ENCODE measurements at places on chromosomes 5 and 9. TPM values are rescaled to one million over a fixed set of nuclear protein-coding genes. Genes with fewer than 3 reads are reported as not detected.

GRCh38 chr5:145723516-145723915 is 111.6 kb downstream of the PRELID2 start:
- no peak for DNase-seq
- H3K4me3 ChIP-seq = no peak overlapping the region
- H3K27me3 ChIP-seq = no peaks in the 10 kb centered on the region
- H3K4me1 ChIP-seq = no peaks in the 10 kb centered on the region

DNA sequence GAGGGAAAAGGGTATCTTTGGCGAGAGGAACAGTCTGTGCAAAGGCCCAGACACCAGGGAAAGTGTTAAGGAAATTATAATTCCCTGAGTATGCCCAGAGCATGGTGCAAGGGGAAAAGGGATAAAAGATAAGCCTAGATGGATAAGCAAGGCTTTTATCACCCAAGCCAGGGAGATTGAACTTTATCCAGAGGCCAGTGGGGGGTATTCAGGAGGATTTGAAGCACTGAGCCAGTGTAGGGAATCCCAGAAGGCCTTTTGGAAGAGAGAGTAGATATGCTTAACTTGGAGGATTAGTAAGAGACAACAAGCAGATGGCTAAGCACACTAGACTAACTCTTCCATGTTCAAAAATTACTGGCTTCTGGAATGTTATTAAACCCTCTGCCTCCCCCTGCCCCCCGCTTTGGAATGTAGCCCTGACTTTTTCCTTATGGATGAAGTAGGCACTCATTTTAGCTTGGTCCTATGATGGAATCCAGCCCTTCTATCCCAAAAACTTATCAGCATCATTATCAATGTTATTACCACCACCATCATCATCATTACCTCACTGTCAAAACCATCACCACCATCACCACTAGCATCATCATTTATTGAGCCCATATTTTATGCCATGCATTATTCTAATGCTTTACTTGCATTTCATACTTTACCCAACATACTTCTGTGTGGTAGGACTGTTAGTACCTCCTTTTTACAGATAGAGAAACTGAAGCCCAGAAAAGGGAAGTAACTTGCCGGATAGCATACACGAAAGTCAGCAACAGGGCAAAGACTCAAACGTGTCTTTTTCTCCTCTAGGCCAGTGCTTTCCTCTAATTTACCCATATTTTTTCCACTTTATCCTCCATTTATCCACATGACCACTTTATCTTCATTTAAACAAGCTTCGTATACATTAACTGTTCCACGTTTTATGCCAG is 237.0 kb downstream of the PAPPA start:
- no peak overlapping the region for H3K4me3 ChIP-seq
- H3K4me1 ChIP-seq = no peaks in the 10 kb centered on the region
- H3K27ac ChIP-seq = no peak overlapping the region
- no peaks in the 10 kb centered on the region for H3K36me3 ChIP-seq
- no peaks in the 10 kb centered on the region for H3K27me3 ChIP-seq

Gene FBXO38
- 20.2 TPM for polyA plus RNA-seq

DNA sequence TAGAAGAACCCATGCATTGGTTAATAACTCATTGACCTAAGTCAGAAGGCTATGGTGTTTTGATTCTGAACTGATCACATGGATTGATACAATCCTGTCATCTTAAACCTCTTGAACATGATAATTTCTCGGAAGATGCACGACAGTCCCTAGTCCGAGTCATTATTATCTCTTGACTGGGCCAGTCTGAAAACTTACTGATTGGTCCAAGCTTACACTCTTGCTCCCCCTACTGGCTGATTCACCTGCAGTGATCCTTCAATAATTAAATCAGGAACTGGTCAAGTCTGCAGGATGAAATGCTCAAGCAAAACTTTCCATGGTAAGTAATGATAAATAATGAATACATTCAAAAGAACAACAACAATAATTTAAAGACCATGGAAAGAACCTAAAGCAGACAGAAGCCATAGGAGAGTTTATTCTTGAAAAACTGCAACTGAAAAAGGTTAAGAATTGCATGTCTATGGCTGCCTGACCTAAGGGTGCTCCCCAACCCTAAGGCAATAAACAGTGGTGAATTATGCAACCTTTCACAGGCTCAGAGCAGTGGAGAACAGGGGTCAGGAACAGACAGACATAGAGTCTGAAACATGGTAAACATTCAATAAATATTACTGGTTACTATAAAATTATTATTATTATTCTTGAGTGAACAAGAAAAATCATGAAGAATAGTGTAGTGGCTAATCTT is 79.3 kb downstream of the BRINP1 start:
- no peaks in the 10 kb centered on the region for H3K36me3 ChIP-seq
- H3K4me1 ChIP-seq = no peaks in the 10 kb centered on the region
- DNase-seq = peak; percentile 3
- H3K27ac ChIP-seq = no peak overlapping the region
- H3K4me3 ChIP-seq = no peak overlapping the region
- H3K27me3 ChIP-seq = peaks cover 18% of the 10 kb centered on the region

Gene OSTF1
- 196 TPM for polyA plus RNA-seq

Gene PITX1
- not detected for polyA plus RNA-seq

DNA sequence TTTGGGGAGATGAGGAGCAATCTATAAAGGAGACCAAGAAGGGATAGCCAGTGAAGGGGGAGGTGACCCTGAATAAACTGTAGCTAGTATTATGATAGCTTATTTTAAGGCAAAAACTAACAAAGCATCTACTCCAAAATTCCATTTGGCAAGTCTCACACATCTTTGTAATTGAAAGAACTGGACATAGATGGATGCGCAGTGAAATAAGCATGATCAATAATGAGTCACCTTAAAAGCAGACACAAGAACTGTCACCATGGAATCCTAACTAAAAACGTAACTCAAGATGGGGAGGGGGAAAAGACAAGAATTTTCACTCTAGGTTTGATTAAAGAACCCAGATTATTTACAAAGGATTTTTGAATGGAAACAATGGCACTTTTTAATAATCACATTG is 164.5 kb downstream of the MED27 start:
- no peak overlapping the region for H3K4me3 ChIP-seq
- no peak for DNase-seq
- H3K36me3 ChIP-seq = peaks cover 12% of the 10 kb centered on the region
- no peak overlapping the region for H3K27ac ChIP-seq
- no peaks in the 10 kb centered on the region for H3K27me3 ChIP-seq

Measured in naive B cell (primary cell).